ENCODE measurements at places on chromosomes 2 and 18.

- DNase-seq = no peak
- H3K4me1 ChIP-seq = no peaks in the 10 kb centered on the region
- no peaks in the 10 kb centered on the region for H3K36me3 ChIP-seq
- H3K27me3 ChIP-seq = no peaks in the 10 kb centered on the region
- H3K27ac ChIP-seq = no peak overlapping the region
These were observed 201.1 kb downstream of the ZNF804A start for GRCh38 chr2:184799379-184799778.

- H3K27ac ChIP-seq = no peak overlapping the region
- H3K4me1 ChIP-seq = peaks cover 5% of the 10 kb centered on the region
- no peaks in the 10 kb centered on the region for H3K36me3 ChIP-seq
- H3K27me3 ChIP-seq = no peaks in the 10 kb centered on the region
These were observed 344.3 kb upstream of the RAB12 start for GRCh38 chr18:8264861-8265411.

GRCh38 chr2:150715501-150715900 lies 228.0 kb upstream of the RND3 start:
- DNase-seq = no peak
- H3K36me3 ChIP-seq = no peaks in the 10 kb centered on the region
- no peaks in the 10 kb centered on the region for H3K27me3 ChIP-seq
- H3K27ac ChIP-seq = no peak overlapping the region

DNA sequence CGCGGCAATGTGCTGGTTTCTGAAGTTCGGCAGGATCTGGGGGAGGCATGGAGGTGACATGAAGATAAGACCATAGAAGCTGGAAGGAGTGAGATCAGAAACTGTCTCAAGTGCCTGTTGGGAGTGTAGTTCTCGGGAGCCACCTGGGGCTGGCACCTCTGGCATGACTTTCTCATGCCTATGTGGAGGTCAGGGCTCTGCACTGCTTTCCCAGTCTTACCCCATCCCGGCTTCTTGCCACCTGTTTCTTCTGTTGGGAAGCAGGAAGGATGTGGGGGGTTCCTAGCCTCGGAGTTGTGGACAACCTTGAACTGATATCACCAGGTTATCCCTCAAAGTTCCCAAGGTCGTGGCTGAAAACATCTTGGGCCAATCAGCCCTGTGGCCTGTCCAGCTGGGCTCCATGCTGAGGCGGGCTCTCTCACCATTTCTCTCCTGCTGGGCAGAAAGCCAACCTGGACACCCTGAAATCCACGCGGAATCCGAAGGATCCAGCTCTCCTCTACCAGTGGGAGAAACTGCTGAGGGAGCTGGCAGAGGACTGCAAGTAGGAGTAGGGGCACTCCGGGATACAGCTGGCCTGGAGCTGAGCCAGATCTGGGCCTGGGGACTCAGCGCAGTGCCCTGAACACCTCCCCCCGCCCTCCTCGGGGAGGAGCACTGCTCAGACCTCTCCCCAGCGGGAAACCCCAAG lies 42.5 kb downstream of the FER1L5 start:
- no peak overlapping the region for H3K27ac ChIP-seq
- no peaks in the 10 kb centered on the region for H3K36me3 ChIP-seq
- DNase-seq = no peak
- peaks cover 43% of the 10 kb centered on the region for H3K4me1 ChIP-seq
- no peak overlapping the region for H3K4me3 ChIP-seq
- no peaks in the 10 kb centered on the region for H3K27me3 ChIP-seq

- no peaks in the 10 kb centered on the region for H3K36me3 ChIP-seq
- no peak overlapping the region for H3K27ac ChIP-seq
- DNase-seq = no peak
- H3K4me1 ChIP-seq = no peaks in the 10 kb centered on the region
- no peaks in the 10 kb centered on the region for H3K27me3 ChIP-seq
These were observed 74.0 kb downstream of the ESCO1 start for GRCh38 chr18:21526463-21526862.

- DNase-seq = no peak
- H3K4me1 ChIP-seq = peaks cover 20% of the 10 kb centered on the region
- no peaks in the 10 kb centered on the region for H3K36me3 ChIP-seq
- H3K4me3 ChIP-seq = no peak overlapping the region
These were observed 252.2 kb upstream of the KCNJ3 start for GRCh38 chr2:154446324-154446723.

- no peaks in the 10 kb centered on the region for H3K4me1 ChIP-seq
- H3K27ac ChIP-seq = no peak overlapping the region
- H3K36me3 ChIP-seq = no peaks in the 10 kb centered on the region
- H3K4me3 ChIP-seq = no peak overlapping the region
- H3K27me3 ChIP-seq = no peaks in the 10 kb centered on the region
These were observed 1130.3 kb downstream of the DPP10 start for GRCh38 chr2:115572746-115573145.

DNA sequence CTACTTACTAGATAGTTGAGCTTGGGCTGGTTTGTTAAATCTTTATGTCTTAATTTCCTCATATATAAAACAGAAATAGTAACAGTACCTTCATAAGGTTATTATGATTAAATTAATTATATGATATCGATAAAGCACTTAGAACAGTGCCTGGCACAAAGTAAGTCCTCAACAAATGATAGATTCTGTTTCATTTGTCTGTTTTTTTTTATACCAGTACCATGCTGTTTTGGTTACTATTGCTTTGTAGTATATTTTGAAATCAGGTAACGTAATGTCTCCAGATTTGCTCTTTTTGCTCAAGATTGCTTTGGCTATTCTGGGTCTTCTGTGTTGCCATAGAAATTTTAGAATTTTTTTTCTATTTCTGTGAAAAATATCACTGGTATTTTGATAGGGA lies 66.3 kb downstream of the DYM start:
- no peak overlapping the region for H3K4me3 ChIP-seq
- no peaks in the 10 kb centered on the region for H3K27me3 ChIP-seq
- DNase-seq = no peak
- H3K36me3 ChIP-seq = no peaks in the 10 kb centered on the region
- H3K4me1 ChIP-seq = no peaks in the 10 kb centered on the region

GRCh38 chr2:236643480-236643879 lies 73.9 kb downstream of the ACKR3 start:
- no peaks in the 10 kb centered on the region for H3K36me3 ChIP-seq
- no peak overlapping the region for H3K4me3 ChIP-seq
- peaks cover 25% of the 10 kb centered on the region for H3K4me1 ChIP-seq
- no peaks in the 10 kb centered on the region for H3K27me3 ChIP-seq

DNA sequence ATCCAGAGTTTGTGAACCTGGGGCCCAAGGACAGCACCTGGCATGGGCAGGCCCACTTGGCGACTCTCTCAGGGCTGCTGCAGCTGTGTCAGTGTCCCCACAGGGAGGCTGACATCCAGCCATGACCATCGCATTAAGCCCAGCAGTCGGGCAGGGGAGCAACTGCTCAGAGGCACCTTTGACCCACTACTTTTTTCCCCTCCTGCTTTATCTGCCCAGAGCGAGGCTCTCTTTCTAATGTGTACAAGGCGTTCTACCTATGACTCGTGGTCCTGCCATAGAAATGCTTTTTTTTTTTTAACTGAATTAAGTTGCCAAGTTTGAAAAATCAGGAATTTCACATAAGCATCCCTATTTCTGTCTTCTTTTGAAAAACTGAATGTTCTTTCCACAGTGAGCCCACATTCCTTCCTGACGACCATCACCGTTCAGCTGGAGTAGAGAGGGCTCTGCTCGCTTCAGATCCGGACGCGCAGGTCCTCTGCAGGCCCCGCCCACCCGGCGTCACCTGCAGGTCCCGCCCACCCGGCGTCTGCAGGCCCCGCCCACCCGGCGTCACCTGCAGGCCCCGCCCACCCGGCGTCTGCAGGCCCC lies 403 bp upstream of the CLUL1 start:
- peak; percentile 84 for DNase-seq
- H3K36me3 ChIP-seq = no peaks in the 10 kb centered on the region
- no peaks in the 10 kb centered on the region for H3K27me3 ChIP-seq
- no peak overlapping the region for H3K4me3 ChIP-seq

DNA sequence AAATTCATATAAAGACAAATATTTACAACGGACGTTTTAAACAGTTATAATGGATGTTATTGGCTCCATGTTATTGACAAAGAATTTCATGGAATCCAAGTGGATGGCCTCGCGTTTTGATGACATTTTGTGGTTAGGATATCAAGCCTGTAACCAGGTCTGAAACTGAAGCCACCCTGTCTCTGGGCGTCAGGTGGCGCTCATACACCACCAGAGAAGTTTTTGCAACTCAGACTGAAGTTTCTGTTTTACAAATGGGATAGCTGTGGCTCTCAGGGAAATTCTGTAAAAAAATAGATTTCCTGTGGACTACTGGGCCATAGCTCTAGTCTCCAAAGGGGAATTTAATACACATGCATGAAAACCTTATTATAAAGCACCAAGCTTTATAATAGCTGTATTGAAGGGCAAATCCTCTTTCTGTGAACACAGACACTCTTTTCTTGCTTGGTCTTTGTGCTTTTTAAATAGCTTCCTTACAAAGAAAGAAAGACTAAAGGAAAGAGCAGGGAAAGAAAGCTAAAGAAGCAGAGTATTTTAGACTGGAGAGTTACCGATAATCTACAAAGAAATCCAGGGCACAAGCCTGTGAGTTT lies 86.7 kb downstream of the C18orf54 start:
- H3K27ac ChIP-seq = no peak overlapping the region
- no peaks in the 10 kb centered on the region for H3K4me1 ChIP-seq
- H3K36me3 ChIP-seq = no peaks in the 10 kb centered on the region
- no peaks in the 10 kb centered on the region for H3K27me3 ChIP-seq
- H3K4me3 ChIP-seq = no peak overlapping the region

DNA sequence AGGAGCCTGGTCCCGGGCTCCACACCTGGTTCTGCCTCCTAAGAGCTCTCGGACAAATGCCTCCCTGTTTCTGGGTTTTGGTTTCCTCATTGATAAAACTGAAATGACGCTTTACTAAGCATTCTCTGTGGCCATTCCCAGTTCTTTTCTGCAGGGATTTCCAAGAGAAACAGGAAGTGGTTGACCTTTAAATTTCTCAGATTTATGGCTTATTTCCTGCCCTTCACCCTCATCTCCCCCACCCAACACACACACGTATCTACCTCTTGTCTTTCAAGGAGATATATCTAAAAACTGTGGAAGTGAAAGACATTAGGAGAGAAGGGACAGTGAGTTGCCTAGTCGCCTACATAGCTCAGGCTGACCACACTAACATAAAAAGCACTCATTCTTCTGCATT lies 53.0 kb downstream of the PIEZO2 start:
- no peak overlapping the region for H3K27ac ChIP-seq

- peaks cover 42% of the 10 kb centered on the region for H3K4me1 ChIP-seq
- peak overlapping the region; percentile 20 for H3K4me3 ChIP-seq
- peak overlapping the region; percentile 94 for H3K27ac ChIP-seq
- no peak for DNase-seq
- no peaks in the 10 kb centered on the region for H3K36me3 ChIP-seq
These were observed 756 bp upstream of the PTPN4 start for GRCh38 chr2:119758881-119759450.

GRCh38 chr2:25326326-25327013 lies 15.3 kb downstream of the DNMT3A start:
- H3K27ac ChIP-seq = no peak overlapping the region
- peaks cover 18% of the 10 kb centered on the region for H3K4me1 ChIP-seq
- no peak overlapping the region for H3K4me3 ChIP-seq
- H3K27me3 ChIP-seq = no peaks in the 10 kb centered on the region

DNA sequence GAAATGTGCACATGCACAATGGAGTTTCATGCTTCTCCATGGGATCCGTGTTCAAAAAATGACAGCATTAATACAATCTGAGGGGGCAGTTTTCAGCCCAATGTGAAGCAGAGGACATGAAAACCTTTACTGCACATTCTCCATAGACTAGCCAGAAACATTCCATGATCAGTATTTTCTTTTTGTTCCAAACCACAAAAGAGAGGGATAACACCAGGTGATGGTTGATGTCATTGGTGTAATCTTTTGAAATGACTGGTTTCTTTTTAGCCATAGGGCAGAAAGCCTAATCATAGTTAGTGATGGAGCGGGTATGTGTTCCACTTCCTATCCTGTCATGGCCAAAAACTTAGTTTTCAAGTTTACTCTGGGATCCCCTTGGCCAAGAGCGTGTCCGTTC lies 1.8 kb upstream of the KYNU start:
- DNase-seq = no peak
- H3K27ac ChIP-seq = no peak overlapping the region
- no peak overlapping the region for H3K4me3 ChIP-seq

DNA sequence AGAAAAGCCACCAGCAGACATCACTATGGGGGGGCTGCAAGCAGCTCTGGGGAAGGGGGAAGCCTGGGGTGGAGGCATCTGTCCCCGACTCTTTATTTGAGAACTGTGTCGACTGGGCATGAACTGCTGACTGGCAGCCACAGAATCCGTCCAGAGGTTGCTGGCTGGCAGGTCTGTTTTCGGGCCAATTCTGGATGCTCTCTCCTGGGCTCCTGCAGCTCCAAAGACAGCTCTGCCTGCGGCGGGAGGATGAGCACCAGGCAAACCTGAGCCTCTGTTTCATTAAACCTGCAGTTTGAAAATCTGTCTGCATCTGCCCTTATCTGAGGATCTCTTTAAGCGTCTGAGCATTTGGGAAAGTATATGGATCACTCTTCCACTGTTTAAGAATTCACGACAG lies 34.4 kb upstream of the RPL31 start:
- H3K27ac ChIP-seq = no peak overlapping the region
- no peaks in the 10 kb centered on the region for H3K4me1 ChIP-seq
- DNase-seq = no peak
- H3K4me3 ChIP-seq = no peak overlapping the region
- H3K27me3 ChIP-seq = no peaks in the 10 kb centered on the region

GRCh38 chr2:66849153-66849755 lies 414.3 kb downstream of the MEIS1 start:
- peak; percentile 92 for DNase-seq
- no peak overlapping the region for H3K4me3 ChIP-seq
- no peaks in the 10 kb centered on the region for H3K27me3 ChIP-seq
- peak overlapping the region; percentile 80 for H3K27ac ChIP-seq

- peaks cover 3% of the 10 kb centered on the region for H3K36me3 ChIP-seq
- H3K27ac ChIP-seq = no peak overlapping the region
- no peaks in the 10 kb centered on the region for H3K27me3 ChIP-seq
- H3K4me1 ChIP-seq = no peaks in the 10 kb centered on the region
- DNase-seq = no peak
- H3K4me3 ChIP-seq = no peak overlapping the region
These were observed 121.3 kb upstream of the BOD1L2 start for GRCh38 chr18:57025540-57025939.

GRCh38 chr2:37776487-37776886 lies 105.0 kb upstream of the CDC42EP3 start:
- no peak overlapping the region for H3K4me3 ChIP-seq
- no peaks in the 10 kb centered on the region for H3K4me1 ChIP-seq

DNA sequence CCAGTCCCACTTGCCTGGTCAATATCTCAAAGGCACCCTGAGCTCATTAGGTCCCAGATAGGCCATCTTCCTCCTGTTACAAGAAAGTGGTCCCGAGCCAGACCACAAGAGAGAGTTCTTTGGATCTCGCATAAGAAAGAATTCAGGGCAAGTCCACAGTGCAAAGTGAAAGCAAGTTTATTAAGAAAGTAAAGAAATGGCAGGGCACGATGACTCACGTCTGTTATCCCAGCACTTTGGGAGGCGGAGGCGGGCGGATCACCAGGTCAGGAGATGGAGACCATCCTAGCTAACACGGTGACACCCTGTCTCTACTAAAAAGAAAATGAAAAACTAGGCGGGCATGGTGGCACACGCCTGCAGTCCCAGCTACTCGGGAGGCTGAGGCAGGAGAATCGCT lies 10.8 kb upstream of the SMAD7 start:
- H3K36me3 ChIP-seq = no peaks in the 10 kb centered on the region
- no peaks in the 10 kb centered on the region for H3K27me3 ChIP-seq
- H3K27ac ChIP-seq = no peak overlapping the region
- no peaks in the 10 kb centered on the region for H3K4me1 ChIP-seq
- no peak overlapping the region for H3K4me3 ChIP-seq

GRCh38 chr2:73952499-73953446 lies 26.1 kb downstream of the DGUOK start:
- no peak overlapping the region for H3K4me3 ChIP-seq
- H3K27me3 ChIP-seq = no peaks in the 10 kb centered on the region
- no peak for DNase-seq
- peaks cover 19% of the 10 kb centered on the region for H3K36me3 ChIP-seq

Measured in body of pancreas (tissue), 4 donors.